ENCODE measurements at places on chromosomes 13 and 19. TPM values are rescaled to one million over a fixed set of nuclear protein-coding genes. Genes with fewer than 3 reads are reported as not detected.

The UBA52 gene
- 920 TPM for total RNA-seq

The CEACAM16 gene
- 0.08 TPM for total RNA-seq

The MRPL57 gene
- total RNA-seq: 24.6 TPM

The GRWD1 gene
- total RNA-seq: 113 TPM

The ING1 gene
- 10.5 TPM for total RNA-seq

The FAM124A gene
- 2.1 TPM for total RNA-seq

The ZNF569 gene
- 4.4 TPM for total RNA-seq

The SMIM17 gene
- not detected for total RNA-seq

The SULT2B1 gene
- total RNA-seq: 12.0 TPM

The CAPS gene
- total RNA-seq: 1.6 TPM
